Spleen (tissue), 13 donors: ENCODE measurements at places on chromosomes 16 and 17. TPM values are rescaled to one million over a fixed set of nuclear protein-coding genes. Genes with fewer than 3 reads are reported as not detected.

ZP2 gene
- not detected for total RNA-seq

BIRC5 gene
- total RNA-seq = 4.2 TPM

PLEKHG4 gene
- total RNA-seq = 15.2 TPM

PRSS36 gene
- total RNA-seq = 1.4 TPM

CNTD1 gene
- total RNA-seq = not detected

TVP23C gene
- total RNA-seq = 40.2 TPM

GNG13 gene
- total RNA-seq = not detected

SLFN11 gene
- 73.9 TPM for total RNA-seq

CCDC57 gene
- total RNA-seq = 43.6 TPM

CPD gene
- total RNA-seq = 33.9 TPM

KRTAP16-1 gene
- not detected for total RNA-seq

MSLN gene
- not detected for total RNA-seq

CDYL2 gene
- total RNA-seq = 15.2 TPM

CDH1 gene
- total RNA-seq = 17.2 TPM

DNA sequence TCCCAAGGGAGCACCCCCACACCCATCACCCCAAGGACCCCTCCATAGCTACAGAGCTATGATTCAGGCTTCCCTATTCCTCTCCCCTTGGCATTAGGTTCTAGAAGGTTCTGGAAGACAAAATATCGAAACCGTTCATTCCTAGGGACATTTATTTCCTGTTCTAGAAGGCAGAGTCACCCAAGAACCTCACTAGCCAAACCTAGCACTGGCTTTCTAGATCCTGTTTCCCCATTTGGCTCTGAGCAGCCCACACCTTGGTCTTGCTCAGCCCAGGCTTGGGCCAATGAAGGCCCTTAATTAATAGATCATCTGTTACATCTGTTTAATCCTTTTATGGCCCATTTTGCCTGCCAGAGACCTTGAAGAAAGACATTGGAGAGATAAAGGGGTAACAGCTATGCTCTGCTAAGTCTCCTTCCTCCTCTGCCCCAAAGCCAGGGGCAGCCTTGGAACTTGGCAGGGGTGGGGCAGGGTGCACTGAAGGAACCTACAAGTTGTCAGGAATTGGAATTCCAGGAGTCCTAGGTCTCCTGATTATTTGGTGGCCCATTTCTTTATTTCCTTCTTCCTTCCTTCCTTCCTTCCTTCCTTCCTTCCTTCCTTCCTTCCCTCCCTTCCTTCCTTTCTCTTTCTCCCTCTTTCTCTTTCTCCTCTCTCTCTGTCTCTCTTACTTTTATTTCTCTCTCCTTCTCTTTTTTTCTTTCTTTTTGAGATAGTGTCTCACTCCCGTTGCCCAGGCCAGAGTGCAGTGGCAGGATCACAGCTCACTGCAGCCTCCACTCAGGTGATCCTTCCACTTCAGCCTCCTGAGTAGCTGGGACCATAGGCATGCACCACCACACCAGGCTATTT is 8.7 kb upstream of the FZD2 start:
- no peak for DNase-seq

- no peak for DNase-seq
Measured at GRCh38 chr17:80780381-80781198, 211.1 kb upstream of the CHMP6 start.

DNA sequence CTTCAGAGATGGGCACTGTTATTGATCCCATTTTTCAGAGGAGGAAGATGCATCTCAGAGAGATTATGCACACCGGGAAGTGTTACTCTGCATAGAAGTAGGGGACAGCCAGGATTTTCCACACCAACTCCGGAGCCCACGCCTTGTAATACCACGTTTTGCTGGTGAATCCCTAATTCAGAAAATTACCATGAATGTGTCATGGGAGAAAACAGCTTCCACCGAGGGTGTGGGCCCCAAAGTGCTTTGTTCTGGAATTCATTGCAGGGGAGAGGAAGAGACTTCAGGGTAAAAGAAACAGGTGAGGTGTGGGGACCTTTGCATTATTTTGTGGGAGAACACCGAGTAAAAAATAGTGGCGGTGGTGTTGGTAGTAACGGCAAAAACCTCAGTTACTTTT is 1051.4 kb upstream of the RBFOX1 start:
- no peak for DNase-seq

DNA sequence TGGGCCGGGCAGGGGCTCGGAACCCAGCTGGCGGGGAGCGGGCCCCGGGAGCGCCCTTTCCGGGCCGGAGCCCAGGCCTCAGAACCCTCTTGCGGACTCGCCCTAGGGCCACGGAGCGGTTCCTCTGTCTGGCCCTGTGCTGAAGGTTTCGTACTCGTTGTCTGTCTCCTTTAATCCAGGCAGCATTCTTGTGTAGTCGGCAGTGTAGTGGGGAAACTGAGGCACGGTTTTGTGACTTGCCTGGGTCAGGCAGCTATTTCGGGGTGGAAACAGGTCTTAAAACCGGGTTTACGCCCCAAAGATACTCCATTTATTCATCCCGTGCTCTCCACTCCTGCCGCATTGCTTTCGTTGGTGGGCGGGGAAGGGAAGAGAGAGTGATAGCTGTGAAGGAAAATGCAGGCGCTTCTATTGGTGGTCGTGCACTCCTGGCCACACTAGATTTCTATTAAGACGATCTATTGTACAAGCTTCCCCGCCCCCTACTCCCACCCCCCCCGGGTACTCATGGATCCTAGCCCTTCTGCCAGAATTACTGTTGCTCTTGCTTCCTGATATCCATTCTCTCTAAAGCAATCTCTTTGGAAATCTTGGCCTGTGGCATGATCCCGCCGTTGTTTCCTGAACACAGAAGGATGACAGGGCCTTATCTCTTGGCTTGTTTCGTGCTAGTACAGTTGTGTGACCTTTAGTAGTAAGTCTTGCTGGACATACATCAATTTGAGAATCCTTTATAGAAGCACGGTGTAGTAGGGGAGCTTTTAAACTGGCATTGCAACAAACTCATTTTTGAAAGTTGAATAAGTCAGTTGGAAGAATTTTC is 751 bp downstream of the DCAF7 start:
- no peak for DNase-seq

GRCh38 chr16:29834079-29834478 is 13.8 kb downstream of the MVP start:
- no peak for DNase-seq

- DNase-seq = no peak
Measured at GRCh38 chr17:33366960-33367359, 73.9 kb upstream of the ASIC2 start.

DNA sequence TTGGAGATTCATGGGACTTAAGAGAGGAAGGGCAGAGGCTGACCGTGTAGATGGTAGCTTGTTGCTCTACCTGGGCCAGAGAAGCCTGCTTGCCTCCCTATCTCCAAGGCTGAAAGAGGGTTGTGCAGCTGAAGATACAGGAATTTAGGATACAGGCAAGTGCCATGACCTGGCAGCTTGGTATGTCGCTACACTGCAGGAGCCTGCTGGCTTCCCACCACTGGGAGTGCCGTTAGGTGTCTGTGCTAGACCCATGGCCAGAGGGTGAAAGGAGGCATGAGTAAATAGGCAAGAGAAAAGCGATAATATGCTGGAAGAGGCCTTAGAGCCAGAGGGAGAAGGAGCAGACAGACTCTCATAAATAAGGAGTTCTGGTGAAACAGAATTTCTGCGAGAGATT is 10.6 kb downstream of the NAA60 start:
- no peak for DNase-seq

- DNase-seq = no peak
Measured at GRCh38 chr17:35709874-35710273, 21.6 kb upstream of the RASL10B start.

GRCh38 chr16:66455970-66456369 is 28.9 kb downstream of the BEAN1 start:
- DNase-seq = no peak

- DNase-seq = no peak
Measured at GRCh38 chr16:86671486-86672178, 93.3 kb downstream of the FOXL1 start.

DNA sequence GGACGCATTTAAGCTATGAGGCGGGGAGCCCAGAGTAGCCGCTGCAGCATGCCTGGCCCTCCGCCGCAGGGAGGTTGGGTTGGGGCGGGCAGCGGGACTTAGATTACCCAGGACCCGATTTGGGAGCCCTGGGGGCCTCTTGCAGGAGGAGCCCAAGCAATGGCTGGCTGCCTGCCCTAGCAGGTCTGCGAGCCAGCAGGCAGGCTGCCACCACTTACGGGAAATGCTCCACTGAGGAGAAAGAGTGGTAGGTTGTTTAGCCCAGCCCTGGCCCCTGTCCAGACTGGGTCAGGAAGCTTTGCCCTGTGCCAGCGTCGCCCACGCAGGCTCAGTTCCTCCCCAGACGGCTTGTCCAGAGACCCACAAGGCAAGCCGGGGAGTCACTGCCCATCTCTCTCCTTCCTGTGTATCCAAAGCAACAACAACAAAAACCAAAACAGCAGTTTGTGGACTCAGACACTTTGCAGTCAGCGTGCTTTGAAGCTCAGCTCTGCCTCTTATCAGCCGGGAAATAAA is 10.3 kb upstream of the TVP23A start:
- peak; percentile 90 for DNase-seq

- no peak for DNase-seq
Measured at GRCh38 chr17:57132663-57133062, 47.6 kb downstream of the AKAP1 start.

DNA sequence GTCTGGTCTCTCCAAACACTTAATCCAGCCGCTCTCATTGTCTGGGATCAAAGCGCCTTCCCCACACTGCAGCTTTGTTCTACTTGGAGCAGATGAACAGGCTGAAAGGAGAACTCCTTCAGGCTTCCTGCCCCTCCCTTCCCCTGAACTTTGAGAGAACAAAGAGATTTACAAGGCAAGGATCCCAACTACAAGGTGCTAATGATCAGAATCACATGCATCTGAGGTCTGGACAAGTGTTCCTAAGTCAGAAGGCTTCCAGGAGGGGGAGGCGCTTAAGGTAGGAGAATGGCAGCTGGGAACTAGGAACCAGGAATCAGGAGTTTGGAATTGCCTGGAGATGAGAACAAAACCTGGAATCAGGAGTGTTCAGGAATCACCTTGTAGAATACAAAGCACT is 606.3 kb upstream of the CDH11 start:
- DNase-seq = no peak

DNA sequence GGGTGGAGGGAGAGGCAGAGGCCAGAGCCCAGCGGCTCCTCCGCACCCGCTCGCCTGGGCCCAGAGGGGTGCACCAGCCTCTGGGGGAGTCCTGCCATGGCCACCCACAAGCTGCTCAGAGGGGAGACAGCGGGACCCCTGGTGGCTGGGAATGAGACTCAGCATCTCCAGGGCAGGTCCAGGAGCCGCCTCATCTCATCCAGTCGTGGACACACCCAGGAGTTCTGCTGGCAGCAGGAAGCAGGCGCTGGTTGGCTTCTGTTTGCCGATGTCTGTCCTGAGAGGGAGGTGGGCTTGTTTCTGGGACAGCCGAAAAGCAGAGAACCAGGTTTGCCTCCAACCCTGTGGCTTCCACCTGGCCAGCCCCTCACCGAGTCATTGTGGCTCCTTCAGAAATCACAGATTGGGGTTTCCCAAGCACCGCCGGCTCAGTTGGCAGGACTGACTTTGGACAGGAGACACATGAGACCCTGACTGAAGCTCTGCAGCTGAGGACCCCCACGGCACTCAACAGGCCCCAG is 49.6 kb upstream of the ENPP7 start:
- no peak for DNase-seq

GRCh38 chr16:2278956-2279800 is 11.3 kb upstream of the RNPS1 start:
- DNase-seq = no peak

DNA sequence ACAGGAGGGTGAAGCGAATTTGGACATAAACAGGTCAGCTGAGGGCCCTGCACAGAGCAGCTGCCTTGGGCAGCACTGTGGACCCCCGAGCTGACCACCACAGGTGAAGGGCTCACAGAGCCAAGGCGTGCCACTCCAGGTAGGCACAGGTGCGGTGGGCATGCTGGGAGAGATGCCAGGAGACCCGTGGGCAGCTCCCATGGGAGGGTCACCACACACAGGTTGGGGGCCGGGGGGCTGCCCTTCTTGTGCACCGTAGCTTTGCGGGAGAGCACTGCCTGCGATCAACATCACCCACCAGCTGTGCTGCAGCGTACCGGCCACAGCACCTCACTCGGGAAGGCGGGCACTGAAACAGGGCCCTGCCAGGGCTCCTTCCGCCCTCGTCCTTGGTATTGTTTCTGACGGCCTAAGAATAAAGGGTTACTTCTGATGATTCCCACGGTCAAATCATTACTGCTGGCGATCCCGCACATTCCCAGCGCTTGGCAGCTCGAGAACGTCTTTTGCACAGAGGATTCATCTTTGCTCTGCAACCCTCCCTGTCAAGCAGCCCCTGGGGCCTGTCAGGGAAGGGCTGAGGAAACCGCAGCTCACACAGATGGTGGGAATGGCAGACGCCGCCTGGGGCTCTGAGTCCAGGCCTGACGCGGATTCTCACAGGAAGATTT is 181.7 kb downstream of the BANP start:
- DNase-seq = no peak

- DNase-seq = no peak
Measured at GRCh38 chr16:73608911-73609310, 561.0 kb upstream of the ZFHX3 start.

- DNase-seq = no peak
Measured at GRCh38 chr16:56202036-56202435, 10.7 kb downstream of the GNAO1 start.

- no peak for DNase-seq
Measured at GRCh38 chr17:19341211-19341631, 21.3 kb downstream of the B9D1 start.

DNA sequence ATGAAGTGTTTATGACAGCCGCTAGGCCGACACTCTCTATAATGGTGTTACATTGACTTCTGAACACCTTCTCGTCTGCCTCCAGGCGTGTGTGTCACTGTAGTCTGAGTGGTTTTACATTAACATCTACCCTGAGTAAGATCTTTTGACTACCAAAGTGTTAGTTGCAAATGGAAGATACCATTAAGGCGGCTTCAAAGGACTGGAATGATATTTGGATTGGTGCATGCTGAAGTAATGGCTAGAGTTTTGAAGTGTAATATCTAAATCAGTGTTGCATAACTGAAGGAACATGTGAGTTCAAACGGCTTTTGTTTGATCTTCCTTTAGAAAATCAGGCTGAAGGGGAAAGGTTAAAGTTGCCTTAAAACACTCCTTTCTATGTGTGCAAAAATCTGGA is 52.2 kb downstream of the BCAS3 start:
- no peak for DNase-seq

DNA sequence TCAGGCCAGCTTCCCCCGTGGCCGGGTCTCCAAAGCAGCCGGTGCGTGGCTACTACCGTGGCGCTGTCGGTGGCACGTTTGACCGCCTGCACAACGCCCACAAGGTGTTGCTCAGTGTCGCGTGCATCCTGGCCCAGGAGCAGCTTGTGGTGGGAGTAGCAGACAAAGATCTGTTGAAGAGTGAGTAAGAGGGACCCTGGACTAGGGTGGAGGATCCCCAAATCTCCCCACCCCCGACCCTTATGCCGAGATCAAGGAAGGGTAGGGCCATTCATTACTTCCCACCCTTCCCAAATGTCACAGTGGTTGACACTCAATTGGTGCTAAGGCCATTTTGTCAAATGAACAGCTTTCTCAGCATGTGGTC is 1.2 kb downstream of the COASY start:
- DNase-seq = peak; percentile 85
